DMS79 treated with DMSO at 0.1 percent for 48 hours (cell line): ENCODE measurements at places on chromosomes 1 and 21.

GRCh38 chr1:206694171-206695124 is 9.7 kb downstream of the MAPKAPK2 start:
- no peak for DNase-seq

- DNase-seq: no peak
Observed at GRCh38 chr1:213124590-213124989, 73.5 kb downstream of the RPS6KC1 start.

DNA sequence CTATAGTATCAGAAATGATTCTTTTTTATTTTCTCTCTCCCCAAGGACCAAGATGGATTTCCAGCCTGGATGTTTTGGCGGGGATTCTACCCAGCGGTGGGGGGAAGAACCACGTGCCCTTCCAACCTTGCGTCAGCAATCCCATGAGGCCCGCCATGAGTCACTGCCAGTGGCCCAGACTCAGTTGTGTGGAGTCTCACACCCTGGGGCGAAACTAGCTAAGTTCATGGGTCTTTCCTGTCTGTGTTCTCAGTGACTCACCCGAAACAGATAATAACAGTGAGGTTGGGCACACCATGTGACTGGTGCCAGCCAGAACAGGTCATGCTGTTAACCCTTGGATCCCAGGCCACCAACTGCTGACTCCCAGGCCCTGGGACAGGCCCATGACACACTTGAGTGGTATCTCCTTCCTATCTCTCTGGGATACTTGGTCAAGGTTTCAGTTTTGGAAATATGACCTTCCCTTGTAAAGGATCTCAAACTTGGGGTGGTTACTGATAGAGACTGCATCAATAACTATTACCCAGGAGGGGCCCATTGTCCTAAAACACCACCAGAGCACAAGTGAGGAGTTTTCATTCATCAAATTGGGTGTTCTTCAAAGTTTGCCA is 98.0 kb upstream of the DUSP10 start:
- no peak for DNase-seq

- DNase-seq: no peak
Observed at GRCh38 chr1:168368131-168368530, 87.5 kb downstream of the TBX19 start.

DNA sequence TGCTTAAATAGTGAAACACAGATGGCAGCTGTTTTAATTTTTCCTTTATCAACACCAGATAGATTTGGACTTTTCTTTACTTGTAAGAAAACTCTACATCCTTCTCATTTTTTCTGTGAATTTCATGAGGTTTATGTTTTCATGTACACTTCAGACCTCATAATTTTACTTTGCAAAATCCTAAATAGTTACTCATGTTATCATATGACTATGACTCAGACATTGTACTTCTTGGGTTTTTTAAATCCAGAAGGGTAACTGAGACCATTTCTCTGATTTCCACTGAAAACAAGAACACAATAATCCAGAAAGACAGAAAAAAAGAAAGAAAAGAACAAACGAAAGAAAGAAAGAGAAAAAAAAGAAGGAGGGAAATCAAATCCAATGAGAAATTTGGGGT is 1021.6 kb downstream of the NCAM2 start:
- DNase-seq: no peak

DNA sequence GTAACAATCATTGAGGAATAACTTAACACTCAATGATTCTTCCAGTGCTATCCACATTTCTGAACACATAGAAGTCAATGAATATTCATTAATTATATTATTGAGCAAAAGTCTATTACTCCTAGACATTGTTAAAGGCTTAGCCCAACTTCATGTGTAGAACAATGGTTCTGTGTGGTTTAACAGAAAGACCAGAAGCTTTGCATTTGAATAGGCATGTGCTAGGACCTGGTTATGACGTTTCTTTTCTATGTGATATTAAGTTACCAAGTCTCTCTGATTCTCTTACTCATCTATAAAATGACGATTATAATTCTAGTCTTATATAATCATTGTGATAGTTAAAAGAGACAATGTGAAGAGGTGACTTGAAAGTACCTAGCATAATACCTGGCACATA is 5.2 kb downstream of the NTMT2 start:
- DNase-seq: no peak

DNA sequence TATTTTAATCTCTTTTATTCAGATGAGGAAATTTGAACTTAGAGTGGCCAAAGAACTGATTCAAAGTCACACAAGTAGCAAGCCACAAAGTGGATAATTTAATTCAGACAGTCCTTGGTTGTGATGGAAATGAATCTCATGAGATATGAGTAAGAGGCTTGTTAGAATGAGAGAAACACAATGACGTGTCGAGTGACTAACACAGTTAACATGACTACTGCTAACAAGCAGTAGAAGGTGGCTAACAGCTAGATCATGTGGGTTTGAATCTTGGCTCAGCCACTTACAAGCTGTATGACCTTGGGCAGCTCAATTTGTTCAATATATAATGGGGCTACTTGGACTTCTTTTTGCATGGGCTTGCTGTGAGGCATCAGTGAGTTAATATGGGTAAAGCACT is 104.5 kb upstream of the LMO4 start:
- no peak for DNase-seq

DNA sequence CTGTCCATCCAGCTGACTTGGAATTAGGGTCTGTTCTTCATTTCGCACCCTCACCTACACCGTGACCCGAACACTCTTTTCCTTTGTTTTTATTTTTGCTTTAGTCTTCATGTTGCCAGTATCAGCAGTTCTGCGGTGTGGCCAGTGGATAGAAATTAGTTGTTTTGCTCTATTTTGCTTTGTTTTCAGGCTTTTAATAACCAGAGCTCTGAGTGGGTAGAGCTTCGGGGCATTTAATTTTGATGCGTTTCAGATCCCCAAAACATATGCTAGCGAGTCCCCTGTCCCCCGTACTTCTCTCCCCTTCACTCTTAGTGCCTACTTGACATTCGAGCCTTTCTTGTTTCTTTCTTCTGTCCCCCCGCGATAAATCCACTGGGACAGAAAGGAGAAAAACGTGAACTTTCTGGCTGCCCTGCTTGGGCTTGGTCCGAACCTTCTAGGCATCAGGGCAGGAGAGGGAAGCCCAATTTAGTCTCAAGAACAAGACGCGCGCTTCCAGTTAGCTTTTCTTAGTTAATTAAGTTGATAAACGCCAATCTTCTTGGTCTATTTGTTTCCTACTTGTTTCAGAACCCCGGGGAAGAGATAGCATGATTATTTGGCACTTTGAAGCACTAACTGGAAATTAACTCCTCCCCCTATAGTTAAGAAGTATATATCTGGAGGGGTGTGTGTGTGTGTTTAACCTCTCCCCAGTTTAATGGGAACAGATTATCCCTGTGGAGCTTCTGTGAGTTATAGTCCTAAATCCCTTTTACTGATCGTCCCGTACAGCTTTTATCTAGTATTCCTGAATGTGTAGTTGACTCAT is 839 bp downstream of the SWT1 start:
- DNase-seq: peak; percentile 31

DNA sequence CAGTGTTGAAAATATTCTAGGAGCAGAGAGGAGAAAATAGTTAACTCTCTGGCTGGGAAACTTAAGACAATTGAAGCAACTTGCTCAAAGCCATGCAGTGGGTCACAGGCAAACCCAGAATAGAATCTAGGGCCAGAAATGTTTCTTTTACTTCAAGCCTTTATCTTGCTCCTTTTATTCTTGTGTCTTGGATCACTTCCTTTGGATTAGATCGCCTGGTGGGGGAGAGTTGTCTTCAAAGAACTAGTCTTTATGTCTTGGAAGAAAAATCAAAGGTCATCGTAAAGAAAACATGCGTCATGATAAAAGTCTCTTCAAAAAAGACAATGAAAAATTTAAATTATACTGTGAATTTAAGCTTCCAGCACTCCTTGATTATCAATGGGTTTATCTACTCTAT is 493.6 kb upstream of the USP24 start:
- DNase-seq: no peak

DNA sequence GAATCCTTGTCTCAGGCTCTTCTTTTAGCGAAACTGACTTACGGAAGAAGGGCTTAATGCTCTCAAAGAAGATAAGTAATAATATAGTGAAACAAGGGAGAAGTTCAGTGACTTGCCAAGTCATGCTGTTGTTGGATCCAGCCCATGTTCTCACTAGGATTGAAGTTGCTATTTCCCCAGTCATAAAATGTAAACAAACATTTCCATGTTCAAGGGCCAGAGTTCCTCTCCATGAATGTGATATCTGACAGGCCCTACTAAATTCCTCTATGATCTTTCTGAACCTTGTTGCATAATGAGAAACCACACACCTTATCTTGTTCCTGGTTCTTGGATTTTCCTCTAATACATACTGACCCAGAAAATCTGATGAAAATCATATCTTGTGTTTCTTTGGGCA is 876.5 kb upstream of the B3GALT2 start:
- DNase-seq: no peak

DNA sequence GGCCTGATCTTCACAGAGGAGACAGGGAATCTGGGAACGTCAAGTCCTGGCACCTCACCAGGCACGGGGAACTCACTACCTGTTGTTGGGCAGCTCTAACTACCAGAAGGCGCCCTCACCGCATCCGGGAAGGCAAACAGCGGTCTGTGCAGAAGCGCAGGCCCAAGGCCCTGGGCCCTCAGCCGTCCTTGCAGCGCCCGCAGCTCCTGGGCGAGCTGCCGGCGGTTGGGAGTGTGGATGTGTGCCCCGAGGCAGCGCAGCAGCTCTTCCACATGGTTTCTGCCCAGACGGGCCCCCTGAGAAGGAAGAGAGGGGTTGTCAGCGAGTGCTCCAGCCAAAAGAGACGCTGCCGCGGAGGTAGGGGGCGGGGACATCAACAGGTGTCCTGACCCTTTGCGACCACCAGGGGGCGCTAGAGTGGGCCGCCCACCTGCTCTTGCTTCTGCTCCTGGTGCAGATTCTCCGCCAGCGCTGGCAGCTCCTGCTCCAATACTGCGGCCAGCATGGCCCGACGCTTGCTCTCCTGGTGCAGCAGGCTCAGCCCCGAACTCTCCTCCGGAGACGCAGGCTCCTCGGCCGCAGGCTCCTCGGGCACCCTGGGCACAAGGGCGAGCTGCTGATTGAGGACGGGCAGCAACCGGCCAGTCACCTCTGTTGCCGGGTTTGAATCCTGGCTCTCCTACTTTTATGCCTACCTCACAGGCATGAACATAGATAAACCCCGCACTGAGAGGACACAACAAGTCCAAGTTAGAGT is 9.3 kb downstream of the MAP3K6 start:
- DNase-seq: peak; percentile 15

DNA sequence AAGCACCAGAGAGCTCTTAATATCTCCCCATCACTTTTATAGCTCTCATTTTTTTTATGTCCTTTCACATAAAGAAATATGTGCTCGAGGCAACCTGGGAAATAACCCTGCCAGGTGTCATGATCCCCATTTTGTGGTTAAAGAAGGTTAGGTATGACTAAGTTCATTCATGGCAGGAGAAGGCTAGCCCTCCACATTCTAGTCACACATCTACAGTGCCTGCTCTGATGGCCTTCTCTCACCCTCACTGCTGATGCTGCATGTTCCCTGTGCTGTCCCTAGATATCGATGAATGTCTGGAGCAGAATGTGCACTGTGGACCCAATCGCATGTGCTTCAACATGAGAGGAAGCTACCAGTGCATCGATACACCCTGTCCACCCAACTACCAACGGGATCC is 187.5 kb downstream of the TPR start:
- no peak for DNase-seq

DNA sequence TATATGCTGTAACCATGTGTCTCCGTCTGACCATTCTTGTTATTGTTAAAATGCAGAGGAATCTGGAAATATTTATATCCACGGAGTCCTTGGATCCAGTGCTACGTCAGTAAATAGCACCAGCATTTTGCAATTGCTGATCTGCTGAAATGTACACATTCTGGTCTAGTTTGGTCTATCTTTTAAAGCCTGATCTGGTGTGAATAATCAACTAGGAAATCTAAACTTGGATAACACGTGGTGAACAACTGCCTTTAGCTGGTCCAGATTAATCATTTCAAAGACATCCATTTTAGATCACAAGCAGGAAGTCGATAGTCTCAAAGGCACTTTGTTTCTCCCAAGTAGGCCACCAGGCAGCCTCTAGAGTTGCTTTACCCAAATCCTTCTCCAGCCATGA is 32.6 kb downstream of the PDPN start:
- DNase-seq: no peak

DNA sequence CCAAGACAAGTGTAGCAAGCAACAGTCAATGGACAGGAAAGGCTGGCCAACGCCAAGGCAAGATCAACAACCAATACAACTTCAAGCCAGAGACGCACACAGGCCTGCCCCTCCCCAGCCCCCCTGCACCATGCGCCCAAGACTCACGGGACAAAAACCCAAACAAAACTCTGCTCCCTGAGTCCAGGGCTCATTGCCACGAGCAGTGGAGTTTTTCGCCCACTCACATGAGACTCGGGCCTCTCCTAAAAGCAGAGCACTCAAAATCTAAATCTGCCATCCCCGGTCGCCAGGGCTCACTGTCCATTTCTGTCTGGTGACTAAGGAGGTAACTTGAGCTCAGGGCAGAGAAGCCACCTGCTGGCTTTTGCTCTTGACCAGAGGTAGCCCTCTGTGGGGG is 174.8 kb downstream of the CLIC6 start:
- DNase-seq: no peak

DNA sequence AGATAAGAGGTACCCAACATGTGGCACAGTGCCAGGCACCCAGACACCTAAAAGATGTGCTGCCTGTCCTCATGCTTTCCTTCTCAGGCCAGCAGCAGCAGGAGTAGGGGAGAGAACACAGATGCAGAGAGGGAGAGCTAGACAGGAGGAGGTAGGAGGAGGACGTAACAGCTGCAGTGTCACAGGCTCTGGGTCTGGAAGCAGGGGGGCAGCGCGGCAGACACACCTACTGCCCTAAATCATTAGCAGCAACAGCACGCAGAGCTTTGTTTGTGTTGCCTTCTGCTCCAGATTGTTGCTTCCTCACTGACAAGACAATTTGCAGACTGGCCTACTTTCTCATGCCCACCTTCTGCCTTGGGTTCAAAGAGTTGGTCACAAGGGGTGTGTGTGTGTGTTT is 196.7 kb upstream of the DAB1 start:
- no peak for DNase-seq

- no peak for DNase-seq
Observed at GRCh38 chr1:218339267-218339831, 5.8 kb upstream of the TGFB2 start.
